ENCODE measurements at places on chromosomes 5 and 9.

DNA sequence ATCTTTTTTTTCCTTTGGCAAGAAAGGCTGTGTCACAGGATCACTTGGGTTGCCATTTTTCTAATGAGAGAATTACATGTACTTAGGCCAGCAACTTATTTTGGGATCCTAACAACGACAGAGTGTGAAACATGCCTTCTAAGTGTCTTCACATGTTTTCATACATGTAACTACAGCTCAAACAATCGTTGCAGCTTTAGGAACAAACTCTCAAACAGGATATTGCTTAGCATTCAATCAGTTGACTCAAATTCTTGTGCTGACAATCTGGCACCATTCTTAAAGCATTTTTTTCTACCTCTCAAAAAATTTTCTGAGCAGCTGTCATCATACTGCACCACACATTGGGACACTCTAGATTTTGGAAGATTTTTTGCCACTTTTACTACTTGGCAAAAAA is 435.5 kb downstream of the HINT1 start:
- no peak for DNase-seq

DNA sequence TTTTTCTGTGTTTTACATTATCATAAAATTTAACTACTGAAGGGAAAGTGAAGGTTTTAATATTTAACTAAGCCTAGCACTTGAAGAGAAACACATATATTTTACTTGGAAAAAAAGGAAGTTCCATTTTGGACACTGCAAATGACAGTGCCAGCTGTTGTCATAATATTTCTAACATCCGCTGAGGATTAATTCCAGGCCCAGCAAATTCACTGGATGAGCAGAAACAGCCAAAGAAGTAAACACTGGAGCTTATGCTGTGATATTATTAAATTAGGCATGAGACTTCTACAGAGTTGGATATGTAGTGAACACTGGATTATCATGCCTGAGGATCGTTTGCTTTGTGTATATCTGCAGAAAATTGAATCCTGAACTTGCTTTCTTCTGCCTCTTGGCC is 67.6 kb downstream of the GHR start:
- no peak for DNase-seq

DNA sequence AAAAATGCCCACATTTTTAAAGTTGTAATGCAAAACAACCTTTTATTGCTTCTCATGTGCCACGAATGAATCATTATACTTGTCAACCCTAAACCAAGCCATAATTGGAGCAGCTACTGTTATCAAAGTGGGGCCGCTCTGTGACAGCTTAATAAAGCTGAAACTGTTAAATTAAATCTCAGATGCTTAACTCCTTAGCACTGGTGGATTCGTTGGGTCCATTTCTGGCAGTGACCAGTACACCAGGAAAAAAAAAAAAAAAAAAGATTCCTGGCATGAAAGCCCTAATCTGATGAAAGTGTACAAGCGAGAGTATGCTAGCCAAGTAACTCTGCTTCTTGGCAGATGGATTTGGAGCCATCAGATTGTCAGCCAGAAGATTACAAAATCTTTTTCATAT is 164.8 kb downstream of the ZSWIM6 start:
- no peak for DNase-seq

DNA sequence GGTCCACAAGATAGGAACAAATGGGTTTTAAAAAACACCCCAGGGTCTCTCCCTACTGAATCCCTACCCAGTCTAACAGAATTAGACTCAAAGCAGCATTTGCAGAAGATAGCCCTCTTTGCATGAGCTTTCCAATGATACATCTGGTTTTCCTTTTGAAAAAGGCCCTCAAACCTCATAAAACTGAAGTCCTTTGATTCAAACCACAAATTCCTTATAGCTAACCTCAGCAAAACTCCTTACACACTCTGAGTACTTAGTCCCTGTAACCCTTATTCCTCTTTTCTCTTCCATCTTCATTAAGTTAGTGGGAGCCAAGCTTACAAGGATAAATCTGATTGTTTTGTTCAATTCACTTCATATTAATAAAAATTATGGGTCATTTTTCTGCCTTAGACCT is 90.5 kb upstream of the TNC start:
- no peak for DNase-seq

DNA sequence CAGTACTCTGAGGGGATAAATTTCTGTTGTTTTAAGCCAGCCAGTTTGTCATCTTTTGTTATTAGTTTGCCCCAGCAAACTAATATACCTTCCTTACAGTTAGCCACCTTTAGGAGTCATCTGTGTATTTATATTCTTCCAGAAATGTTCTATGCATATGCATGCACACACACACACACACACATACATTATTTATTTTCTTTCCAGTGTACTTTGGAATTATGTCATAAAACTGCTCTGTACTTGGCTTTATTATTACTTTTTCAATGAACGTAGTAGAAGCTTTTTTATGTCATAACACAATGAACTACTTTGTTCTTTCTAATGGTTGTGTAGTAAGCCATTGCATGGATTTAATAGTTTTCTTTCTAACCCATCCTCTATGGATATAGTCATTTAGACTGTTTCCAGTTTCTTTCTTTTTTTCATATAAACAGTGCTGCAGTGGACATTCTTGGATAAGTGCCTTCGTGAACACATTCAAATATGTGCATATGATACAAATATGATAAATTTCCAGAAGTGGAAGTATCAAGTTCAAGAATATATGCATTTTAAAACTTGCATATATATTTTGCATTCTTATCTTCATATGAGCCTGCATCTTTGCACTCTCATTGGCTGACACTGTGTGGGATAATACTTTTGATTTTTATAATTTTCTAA is 26.6 kb upstream of the DAB2 start:
- no peak for DNase-seq

GRCh38 chr9:114894206-114894605 is 36.2 kb downstream of the TNFSF8 start:
- no peak for DNase-seq

DNA sequence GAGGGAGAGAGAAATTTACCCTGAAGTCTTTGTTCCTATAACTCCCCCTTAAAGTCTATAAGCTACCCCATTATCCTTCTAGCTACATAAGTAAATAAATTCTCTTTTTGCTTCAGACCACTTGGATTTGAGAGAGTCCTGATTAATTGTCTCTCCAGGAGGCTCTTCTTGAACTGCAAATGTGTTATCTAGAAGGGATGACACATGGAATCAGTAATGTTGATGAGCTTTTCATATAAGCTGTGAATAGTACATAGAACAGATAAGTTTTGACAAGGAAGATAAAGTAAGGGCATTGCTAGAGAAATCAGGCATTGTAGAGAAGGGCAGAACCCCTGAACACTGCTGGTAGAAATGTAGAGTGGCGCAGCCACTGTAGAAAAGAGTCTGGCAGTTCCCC is 42.5 kb upstream of the GNPDA1 start:
- DNase-seq = no peak

- DNase-seq = no peak
Measured at GRCh38 chr5:56457887-56458812, 225.0 kb upstream of the ANKRD55 start.

- DNase-seq = no peak
Measured at GRCh38 chr5:54230936-54231685, 79.3 kb downstream of the ARL15 start.

DNA sequence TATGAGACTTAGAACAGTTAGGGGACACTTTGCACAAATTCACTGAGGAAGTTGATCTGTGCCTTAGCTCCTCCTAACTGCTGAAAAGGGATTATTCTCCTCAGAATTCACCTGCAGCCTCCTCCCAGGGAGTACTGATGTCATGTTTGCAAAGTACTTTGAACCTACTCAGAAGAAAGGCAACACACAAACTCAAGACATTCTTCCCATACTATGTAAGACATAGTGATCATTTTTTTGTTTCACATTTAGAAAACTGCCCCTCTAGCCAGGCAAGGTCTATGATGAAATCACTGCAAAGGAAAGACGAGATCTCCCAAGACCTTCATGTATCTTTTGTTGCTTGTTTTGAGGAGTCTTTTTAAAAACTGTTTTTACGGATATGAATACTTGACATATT is 10.6 kb upstream of the VLDLR start:
- no peak for DNase-seq

- DNase-seq = no peak
Measured at GRCh38 chr5:100448111-100448528, 87.1 kb upstream of the FAM174A start.

DNA sequence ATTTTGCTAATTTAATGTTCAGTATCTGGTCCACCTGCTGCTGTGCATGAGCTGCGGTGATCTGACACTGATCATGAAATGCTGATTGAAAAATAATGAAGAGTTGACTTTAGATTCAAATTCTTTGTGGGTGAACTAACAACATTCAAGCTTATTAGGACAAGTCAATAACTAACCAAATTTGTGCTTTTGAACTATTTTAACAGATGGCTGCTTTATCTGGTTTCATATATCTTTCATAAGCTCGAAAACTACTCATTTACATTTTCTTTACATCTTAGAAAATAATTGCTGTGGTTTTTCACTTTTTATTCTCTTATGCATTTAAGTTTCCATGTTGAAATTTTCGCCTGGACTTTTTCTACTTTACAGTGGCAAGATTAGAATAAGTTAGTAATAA is 274.8 kb upstream of the CCNG1 start:
- no peak for DNase-seq

DNA sequence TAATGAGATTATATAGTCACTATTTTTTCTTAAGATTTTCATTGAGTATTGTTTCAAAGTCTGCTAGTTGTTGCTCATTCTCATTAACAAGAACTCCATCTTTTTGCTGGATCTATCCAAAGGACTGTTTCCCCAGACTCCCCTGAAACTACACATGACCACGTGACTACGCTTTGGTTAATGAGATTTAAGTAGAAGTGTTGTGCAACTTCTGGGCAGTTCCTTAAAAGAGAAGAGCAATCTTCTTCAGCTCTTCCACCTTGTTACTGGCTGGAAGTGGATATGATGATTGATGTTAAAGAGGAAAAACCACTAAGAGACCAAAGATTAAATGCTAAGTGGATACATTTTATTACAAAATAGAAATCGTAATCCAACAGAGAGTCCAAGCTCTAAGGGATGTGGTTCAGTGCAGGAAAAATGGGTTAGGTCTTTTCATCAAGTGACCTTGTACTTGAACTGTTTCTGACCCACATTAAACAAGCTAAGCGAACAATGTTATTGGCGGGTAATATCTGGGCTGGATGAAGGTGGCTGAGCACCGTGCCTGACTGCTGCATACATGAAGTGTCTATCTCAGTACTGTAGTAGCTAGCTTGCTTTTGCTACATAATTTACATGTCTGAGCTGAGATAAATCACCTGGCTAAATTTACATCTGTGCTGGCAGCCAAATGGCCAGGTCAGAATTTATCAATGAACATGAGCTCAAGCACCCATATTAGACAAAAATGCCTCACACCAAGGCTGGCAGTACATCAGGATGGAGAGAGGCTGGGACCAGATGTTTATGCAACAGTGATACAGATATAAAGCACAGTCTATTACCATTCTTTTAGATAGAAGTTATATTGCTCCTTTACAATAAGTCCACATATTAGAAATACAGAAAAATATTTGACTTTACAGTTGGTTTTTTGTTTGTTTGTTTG is 7.5 kb upstream of the CTNNAL1 start:
- DNase-seq = no peak

- no peak for DNase-seq
Measured at GRCh38 chr5:142500227-142500905, 175.5 kb upstream of the SPRY4 start.

DNA sequence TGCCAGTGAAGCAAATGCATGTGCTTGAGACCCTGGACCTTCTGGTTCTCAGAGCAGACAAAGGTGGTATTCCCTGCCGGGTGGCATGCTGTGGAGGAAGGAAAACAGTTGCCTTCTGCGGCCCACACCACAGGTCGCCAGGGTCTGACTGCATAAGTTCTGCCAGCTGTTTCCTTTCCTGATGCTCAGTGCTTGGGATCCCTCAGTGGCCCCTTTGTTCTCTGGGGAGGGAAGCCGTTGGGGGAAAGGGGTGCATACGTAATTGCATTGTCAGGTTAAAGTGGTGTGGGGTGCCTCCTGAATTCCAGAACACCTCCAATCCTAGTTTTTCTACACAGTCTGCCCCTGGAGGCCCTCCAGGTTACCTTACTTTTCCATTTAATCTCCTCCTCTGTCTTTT is 43.1 kb upstream of the SLC2A8 start:
- no peak for DNase-seq

DNA sequence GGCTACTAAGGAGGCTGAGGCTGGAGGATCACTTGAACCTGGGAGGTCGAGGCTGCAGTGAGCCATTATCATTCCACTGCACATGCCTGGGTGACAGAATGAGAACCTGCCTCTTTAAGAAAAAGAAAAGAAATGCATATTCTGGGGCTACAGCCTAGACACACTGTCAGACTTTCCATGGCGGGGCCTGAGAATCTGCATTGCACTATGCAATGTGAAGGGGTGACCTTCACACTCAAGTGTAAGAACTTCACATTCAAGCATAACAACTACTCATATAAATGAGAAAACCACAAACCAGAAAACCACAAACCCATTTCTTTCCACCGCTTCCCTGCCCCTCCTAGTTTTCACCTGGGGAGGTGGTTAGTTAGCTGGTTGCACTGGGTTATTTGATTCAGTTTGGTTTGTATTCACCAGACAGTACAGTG is 18.0 kb upstream of the FBP2 start:
- DNase-seq = no peak

DNA sequence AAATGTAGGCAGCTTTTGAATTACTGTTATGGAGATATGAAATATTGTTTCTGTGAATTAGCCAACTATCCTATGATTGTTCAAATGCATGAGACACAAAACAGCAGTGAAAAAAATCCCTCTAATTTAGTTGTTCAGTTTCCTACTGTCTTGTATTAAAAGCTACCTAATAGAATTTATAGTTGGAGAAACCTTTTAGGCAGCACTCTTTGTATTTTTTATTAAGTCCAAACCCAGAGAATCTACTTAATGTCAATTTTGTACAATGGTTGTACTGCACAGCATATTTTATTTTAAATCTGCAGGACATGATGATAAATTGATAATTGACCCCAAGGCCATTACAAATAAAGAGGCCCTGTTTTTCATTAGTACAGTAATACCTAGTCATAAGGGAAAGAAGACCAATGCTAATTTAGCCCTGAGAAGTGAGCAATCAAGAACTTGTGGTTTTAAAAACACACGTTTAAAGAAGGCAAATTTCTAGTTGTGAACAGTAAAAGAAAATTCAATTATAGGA is 607.5 kb downstream of the ISL1 start:
- no peak for DNase-seq

DNA sequence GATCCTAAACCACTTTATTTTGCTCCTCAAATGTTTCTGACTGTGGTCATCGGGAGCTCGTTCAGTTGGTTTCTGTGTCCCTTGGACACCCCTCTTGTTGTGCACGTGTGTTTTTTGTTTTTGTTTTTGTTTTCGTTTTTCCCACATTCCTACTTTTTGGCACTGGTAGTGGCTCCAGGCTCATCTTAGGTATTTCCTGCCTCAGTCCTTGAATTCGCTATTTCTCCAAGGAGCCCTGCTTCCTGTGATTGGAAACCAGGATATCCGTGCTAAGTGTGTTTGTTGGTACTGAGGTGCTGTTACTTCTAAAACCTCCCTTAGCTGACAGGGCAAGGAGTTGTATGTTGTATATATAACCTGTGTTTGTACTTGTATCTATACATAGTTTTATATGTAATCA is 5.9 kb downstream of the HMCN2 start:
- no peak for DNase-seq
